ENCODE measurements at places on chromosomes 7 and 10.

DNA sequence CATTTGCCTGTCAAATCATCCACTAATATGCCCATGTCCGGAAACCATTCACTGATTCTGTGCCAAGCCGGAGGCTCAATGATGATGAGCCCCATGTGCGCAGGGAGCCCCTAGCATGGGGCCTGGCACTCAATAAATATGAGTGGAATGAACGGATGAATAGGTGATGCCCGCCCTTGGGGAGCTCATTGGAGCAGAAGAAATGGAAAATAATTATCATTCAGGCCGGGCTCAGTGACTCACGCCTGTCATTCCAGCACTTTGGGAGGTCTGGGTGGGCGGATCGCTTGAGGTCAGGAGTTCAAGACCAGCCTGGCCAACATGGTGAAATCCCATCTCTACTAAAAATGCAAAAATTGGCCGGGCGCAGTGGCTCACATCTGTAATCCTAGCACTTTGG, 11.0 kb downstream of the RHBDD2 start:
- DNase-seq: no peak

GRCh38 chr7:131827421-131827820, 271.0 kb upstream of the PODXL start:
- DNase-seq: no peak

DNA sequence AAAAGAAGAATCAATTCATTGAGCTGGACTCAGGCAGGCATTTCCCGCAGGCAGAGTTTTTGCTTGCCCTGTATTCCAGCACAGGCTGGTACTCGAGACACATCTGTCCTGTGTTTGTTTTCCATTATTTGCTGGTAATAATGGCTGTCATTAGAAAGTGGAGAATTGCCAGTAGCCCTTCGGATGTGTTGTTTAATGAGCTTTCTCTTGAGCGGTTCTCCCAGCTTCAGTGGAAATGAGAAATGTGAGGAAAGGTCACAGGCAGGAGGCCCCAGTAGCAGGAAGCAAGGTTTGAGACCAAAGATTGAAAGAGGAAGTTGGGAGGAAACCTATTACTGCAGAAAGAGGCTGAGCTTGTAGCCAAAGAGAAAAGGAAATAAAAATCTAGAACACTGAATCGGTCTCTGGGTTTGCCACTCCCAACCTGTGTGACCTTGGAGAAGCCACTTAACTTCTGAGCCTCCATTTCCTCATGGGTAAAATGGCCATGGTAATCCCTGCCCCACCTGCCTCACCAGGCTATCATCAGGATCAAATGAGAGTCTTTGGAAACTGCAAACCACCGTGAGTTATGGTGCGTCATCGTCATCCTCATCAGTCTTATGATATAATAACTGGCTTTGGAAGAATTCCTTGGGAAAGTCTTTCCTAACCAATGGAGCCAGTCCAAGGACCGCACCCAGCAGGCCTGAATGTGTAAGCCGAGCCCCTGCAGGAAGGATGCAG, 67.7 kb downstream of the TACR2 start:
- DNase-seq: peak; percentile 89

DNA sequence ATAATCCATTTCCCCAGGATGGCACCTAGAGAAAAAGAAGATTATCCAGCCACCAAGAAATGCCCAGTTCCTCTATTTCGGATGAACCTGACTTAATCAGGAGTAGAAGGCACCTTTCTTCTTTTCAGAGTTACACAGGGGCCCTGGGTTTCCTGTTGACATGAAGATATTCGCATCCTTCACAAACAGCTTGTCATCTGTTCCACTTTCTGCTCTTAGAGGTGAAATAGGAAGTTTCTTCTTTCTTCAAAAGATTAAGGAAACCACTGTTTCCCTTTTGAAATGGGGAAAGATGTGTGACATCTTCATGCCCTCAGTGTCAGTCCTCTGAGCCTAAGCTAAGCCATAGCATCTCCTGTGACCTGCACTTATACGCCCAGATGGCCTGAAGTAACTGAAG, 39.1 kb upstream of the RAB18 start:
- no peak for DNase-seq

DNA sequence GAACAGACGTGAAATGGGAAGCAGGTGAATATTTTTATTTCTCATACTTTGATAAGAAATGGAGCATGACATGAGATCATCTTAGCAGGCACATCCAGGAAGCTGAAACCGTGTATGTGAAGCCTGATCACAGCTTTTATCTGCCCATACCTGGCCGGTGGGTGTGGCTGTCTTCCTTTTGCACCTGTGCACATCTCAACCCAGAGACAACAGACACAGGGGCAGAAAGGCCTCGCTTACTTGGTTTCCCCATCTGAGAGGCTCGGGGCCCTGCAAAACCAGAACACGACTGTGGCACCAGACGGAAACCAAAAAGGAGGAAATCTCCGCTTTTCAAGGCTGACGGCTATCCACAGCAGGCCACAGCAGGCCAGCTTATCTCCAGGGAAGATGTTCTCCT, 116.4 kb downstream of the TCERG1L start:
- no peak for DNase-seq

DNA sequence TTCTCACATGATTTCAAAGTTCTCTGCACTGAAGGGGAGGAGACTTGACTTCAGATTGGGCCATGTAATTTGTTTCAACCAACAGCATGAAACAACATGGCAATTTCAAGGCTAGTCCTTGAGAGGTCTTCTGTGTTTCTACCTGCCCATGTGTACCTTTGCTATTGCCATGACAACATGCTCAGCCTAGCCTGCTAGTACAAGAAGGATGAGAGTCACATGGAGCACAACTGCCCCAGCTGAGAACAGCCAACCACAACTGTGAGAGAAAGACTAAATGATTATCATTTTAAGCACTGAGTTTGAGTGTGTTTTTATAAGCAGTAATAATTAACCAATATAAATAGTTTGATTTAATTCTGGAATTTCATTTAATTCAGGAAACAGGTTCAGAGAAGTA, 41.9 kb downstream of the ANKMY2 start:
- DNase-seq: no peak

GRCh38 chr7:44616545-44616944, 10.1 kb downstream of the OGDH start:
- DNase-seq: no peak

DNA sequence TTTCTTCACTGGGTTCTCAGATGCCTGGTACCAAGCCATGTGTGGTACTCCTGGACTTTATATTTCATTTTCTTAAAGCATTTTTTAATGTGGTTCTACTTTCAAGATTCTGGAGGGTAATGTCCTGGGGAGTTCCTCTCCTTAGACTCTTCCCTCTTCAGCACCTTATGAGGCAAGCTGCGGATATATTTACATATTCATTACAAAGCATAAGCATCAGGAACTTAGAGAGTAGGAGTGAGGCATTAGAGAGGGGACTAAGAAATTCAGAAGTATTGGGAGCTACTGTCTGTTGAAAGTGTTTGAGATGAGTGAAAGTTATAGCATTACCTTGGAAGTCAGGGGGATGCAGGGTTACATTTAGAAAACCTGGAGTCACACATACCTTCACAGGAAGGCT, 20.8 kb downstream of the AUTS2 start:
- DNase-seq: no peak

GRCh38 chr7:71238581-71239295, 106.8 kb downstream of the GALNT17 start:
- DNase-seq: no peak

GRCh38 chr7:158475036-158475678, 112.5 kb downstream of the PTPRN2 start:
- no peak for DNase-seq

- DNase-seq: no peak
These were observed 26.8 kb upstream of the EGR2 start for GRCh38 chr10:62842983-62843382.

- no peak for DNase-seq
These were observed 43.8 kb upstream of the TAS2R16 start for GRCh38 chr7:123039269-123039668.

DNA sequence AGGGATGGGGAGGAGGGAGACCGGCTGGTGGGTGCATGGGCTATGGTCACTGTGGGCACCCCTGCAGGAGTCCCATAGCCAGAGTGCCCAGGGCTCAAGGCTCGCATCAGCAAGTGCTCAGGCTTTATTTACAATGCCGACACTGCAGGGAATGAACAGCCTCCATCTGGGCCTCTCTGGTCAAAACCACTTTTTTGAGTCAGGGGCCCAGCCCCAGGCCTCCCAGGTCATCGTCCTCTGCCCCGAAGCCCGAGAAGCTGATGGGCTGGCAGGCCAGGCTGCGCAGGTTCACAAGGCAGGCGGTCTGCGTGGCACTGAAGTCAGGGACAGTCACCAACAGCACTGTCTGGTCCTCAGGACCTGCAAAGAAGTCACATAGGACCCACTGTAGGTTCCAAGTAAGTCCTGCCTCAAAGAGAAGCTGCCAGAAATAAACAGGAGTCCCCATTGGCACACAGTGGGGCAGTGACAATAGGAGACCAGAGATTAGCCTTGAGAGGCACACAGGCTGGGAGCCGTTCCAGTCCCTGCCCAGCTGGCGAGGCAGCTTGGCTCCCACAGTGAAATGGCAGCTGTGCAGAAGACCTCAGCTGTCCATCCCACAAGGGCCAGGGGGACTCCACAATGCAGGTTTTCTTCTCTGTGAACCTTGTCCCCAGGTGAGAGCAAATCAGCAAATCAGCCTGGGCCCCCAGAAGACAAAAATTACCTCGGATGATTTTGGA, 8.6 kb downstream of the POLD2 start:
- DNase-seq: no peak

- DNase-seq: no peak
These were observed 9.2 kb downstream of the ITIH5 start for GRCh38 chr10:7657552-7657951.

- DNase-seq: no peak
These were observed 8.9 kb upstream of the SLC26A3 start for GRCh38 chr7:107811934-107812333.

DNA sequence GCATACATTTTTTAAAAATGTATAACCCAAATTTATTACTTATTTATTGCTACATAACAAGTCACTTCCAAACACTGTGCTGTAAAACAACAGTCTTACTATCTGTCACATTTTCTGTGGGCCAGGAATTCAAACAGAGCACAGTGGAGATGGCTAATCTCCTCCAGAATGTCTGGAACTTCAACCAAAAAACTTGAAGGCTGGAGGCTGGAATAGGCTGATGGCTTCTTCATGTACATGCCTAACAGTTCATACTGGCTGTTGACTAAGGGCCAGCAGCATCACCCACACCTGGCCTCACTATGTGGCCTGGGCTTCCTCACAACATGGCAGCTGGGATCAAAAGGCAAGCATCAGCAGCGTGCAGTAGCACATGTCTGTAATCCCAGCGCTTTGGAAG, 92.4 kb upstream of the KMT2E start:
- DNase-seq: no peak

GRCh38 chr10:127080317-127080716, 116.1 kb downstream of the INSYN2A start:
- no peak for DNase-seq

GRCh38 chr7:99141841-99142726, 1.8 kb downstream of the SMURF1 start:
- no peak for DNase-seq

DNA sequence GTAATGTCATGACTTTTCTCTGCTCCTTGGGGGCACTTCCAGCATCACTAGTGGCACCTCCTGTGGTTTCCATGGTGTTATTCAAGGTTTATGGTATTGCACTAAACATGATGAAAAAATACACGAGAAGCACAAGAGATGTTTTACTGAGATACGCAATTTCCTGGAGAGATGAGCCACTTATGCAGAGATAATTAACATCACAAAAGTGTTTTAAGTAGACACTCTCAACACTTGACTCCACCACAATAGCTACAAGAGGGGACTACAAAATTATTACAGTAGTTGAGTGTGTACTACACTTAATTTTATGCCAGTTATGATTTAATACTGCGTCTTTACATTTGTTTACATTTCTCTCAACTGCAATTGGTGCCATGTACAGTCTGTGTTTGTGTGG, 906.7 kb downstream of the DNAJB9 start:
- no peak for DNase-seq

GRCh38 chr7:1666823-1667565, 3.1 kb upstream of the ELFN1 start:
- no peak for DNase-seq

GRCh38 chr7:113099284-113099919, 12.8 kb upstream of the GPR85 start:
- DNase-seq: no peak

DNA sequence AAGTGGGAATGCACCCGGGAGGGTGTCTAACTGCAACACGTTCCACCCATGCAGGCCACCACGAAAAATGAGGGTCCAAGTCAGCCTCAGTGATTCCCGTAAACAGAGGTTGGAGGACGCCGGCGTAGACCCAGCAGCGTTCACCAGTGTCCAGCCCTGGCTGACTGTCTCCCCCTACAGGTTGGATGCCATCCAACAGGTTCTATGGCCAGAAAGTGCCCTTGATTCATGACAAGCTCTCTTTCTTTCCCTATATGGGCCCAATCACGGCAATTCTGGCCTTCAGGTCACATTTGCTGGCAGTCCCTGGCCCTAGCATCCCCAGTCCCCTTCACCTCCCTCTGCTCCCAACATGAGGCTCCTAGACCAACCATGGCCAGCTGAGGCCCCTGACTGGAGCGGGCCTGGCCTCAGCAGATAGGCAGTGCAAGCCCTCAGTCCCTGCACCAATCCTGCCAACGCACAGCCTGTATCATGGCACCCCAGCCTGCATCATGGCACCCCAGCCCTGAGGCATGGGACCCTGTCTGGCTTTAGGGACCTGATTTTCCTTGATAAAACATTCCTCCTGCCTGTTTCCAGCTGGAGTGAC, 227.4 kb downstream of the GRID1 start:
- DNase-seq: no peak

GRCh38 chr10:128541926-128542475, 415.8 kb upstream of the MKI67 start:
- no peak for DNase-seq

DNA sequence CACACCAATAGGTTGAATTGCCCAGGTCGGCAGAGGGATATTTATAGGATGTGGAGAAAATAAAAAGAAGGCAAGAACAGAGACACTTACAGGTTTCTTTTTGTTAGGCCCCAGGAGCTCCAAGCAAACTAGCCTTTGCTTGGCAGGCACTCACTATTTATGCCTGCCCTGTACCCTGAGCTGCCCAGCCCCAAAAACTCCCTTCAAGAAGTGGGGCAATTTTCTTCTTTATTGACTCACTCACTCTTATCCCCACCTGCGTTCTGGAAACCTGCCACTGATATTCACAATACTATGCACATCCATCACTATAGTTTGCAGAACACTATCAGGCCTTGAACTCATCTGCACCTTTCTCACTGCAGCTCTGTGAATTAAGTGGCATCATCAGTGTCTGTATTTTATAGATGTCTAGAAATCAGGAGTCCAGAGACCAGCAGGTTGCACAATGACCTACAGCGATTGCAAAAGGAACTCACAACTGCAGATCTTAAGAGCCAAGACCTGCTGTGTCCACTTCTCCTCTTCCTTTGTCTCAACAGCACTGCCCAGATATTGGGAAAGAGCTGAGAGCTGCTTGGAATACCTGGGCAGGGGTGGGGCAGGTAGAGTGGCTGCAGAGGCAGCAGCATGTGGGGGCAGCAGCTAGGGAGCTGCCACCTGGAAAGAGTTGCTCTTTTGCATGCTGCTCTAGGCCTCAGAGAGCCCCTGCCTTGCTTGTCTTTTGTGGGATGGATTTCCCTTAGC, at the start of gene SFTPD:
Gene SFTPD (minus strand): TSS at position 130 of the 747 bp plus-strand sequence. CDS start 2,446 bp downstream, outside the sequence.
- no peak for DNase-seq

Measured in NCI-H774 (cell line).